ENCODE measurements at places on chromosomes 3 and 15.

- no peak for DNase-seq
Observed at GRCh38 chr3:134331811-134332199, 42.4 kb downstream of the AMOTL2 start.

DNA sequence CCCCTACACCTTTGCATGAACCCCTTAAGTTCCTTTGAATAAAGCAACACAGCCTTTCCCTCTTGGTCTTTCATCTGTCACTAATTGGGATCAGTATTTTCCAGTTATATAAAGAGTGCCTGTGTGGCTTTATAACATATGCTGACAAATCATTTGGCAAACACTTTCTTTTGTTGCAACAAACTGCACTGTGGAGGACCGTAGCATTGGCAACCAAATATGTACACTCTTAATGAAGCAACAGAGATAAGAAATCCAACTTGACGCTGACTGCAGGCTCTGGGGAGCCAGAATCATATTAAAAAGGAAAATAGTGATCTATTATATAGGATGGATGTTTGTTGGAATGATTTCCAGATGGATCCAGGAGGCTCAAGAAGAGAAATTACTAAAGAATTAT lies 120.1 kb upstream of the PRICKLE2 start:
- no peak for DNase-seq

DNA sequence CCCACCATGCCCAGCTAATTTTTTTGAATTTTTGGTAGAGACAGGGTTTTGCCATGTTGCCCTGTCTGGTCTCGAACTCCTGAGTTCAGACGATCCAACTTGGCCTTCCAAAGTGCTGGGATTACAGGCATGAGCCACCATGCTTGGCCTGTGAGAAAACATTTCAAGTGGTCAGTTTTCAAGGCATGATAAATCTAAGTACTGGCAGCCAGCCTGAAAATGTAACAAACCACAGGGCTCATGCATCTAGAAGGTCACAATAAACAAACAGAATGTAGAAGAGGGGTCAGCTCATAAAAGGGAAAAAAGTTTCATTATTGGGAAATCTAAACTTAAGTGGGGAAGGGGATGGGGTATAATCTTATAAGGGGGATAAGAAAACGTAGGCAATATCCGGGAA lies 39.9 kb downstream of the PPCDC start:
- no peak for DNase-seq

DNA sequence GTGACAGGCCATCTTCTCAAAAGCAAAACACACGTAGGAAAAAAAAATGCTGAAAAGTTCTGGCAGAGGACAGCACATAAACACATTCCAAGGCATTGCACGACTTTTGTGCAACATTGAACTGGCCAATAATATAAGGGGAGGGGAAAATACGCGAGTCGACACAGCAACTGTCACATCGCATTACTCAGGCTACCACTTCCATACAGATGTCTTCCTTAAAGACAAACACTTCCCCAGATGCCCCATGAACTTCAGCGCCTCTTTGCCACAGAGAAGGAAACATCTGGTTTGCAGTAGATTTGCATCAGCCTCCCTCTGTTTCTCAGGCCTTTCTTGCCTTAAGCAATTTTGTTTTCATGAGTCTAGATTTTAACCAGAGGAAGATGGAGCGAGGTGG lies 144.4 kb upstream of the IGF1R start:
- DNase-seq = no peak

GRCh38 chr15:69357773-69358771 lies 56.1 kb upstream of the KIF23 start:
- no peak for DNase-seq
